ENCODE measurements at places on chromosomes 4 and X.
A peak's percentile ranks its signal among the peaks of the same experiment; 100 is the strongest.

GRCh38 chrX:54085666-54086065 lies 41.4 kb upstream of the PHF8 start:
- no peak for DNase-seq

DNA sequence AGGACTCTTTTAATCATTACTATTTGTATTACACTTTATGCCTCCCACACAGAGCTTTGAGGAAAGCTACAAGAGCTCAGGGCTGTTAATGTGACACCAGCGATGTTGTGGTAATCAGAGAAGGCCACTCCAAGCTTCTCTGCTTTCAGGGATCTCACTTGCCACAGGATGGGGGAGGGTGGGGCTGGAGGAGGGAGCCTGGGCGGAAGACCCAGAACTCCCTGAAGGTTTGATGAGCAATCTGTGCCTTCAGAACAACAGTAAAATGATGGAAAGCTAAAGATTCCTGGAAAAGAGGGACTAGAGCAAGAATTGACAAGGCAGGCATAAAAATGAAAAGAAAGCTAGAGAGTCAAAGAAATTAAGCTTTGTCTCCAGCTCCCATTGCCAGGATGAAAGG lies 75.6 kb downstream of the MAML3 start:
- no peak for DNase-seq

DNA sequence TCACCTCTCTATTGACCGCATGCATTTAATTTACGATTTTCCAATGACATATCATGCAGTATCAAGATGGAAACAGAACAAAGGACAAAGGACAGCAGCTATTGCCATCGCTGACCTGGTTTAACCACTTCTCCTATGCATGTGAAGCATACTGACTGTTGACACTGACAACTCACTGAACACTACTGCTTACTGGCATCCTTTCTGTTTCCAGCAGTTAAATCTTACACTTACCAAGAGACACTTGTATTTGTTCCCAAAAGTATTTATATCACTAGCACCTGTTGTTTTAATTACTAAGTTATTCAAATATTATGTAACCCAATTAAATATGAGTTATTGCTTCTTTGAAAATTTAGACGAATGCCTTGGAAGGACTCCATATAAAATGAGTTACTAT lies 176.7 kb downstream of the PDGFC start:
- no peak for DNase-seq

- no peak for DNase-seq
Measured at GRCh38 chr4:107858158-107858742, 33.5 kb downstream of the SGMS2 start.

- peak; percentile 81 for DNase-seq
Measured at GRCh38 chrX:24231131-24231540, 81.6 kb downstream of the ZFX start.

DNA sequence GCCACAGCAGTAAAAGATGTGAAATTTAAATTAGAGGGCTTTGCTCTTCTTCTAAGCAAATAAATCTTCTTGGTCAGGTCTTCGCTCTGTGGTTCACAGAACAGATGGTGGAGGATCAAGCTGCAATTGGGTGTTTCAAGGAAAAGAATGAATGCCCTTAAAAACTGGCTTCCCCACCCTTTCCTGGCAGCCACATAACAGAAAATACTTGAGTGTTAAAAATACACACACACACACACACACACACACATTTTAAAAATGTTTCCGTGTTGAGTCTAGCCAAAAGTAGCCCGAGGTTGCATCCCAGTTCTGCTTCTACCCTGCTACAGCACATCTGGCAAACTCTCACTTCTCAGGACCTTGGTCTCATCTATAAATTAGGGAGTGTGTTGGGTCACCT lies 56.7 kb upstream of the FGFBP2 start:
- peak; percentile 16 for DNase-seq

DNA sequence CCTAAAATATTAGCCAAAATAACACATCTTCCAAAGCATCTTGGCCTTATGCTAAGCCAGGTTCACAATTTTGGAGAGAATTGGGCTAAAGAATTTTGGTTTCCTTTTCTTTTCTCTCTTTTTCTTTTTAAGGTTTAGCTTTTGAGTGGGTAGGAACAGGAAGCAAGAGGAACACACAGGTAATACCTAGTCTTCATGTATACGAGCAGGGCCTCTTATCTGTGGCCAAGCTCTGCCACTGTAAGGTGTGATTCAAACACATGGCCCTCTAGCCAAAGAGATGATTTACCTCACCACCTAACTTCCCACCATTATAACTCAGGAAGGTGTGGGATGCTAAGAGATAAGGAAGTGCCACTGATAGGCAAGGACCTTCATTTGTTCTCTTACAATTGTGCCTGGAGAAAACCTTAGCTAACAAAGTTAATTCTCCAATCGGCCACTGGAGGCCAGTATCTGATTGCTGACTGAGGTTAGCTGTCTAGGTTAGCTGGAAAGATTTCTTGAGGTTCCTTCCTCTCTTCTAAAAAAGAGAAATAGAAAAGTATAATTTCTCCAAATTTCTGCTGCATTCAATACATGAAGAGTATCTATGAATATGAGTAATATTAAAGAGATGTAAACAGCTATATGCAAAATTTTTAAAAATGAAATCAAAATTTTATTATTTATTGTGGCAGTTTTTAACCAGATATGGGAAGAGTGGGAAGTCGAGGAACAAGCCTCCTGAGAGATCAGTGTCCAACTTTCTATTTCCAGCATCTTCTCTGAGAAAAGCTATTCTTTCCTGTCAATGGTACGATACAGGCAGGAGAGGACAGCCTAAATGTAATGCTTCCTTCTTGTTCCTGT lies 30.1 kb upstream of the BBS7 start:
- DNase-seq: peak; percentile 65

GRCh38 chr4:162804351-162804924 lies 362.3 kb downstream of the NAF1 start:
- DNase-seq: no peak

- no peak for DNase-seq
Measured at GRCh38 chr4:158739600-158739999, 16.4 kb upstream of the PPID start.

GRCh38 chr4:164997324-164997723 lies 19.9 kb upstream of the TRIM61 start:
- DNase-seq: peak; percentile 13

GRCh38 chrX:36867143-36867542 lies 141.0 kb upstream of the FAM47C start:
- DNase-seq: peak; percentile 17

DNA sequence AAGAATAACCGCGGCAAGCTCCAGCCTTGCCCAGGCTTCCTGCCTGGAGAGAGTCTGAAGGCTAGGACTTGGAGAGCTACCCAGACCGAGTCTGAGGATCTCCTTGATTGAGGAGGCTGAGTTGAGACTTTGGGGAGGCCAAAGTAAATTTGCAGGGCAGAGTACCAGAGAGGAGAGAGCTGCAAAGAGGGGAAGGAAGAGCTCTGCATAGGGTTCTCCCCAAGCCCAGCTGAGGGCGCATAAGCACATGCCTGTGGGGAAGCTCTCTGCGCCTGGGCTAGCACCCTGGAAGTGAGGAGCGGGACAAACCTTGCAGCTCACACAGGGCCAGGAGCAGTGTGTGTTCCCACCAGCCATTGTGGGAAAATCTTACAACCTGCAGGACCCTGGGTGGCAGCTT lies 56.1 kb downstream of the FAM193A start:
- no peak for DNase-seq

GRCh38 chr4:173917255-173917960 lies 366.1 kb downstream of the FBXO8 start:
- DNase-seq: peak; percentile 9

GRCh38 chr4:22842360-22843018 lies 149.8 kb downstream of the GBA3 start:
- no peak for DNase-seq

- DNase-seq: peak; percentile 55
Measured at GRCh38 chrX:3712051-3712869, 1.2 kb downstream of the PRKX start.

GRCh38 chr4:157803421-157803820 lies 369.4 kb downstream of the GASK1B start:
- DNase-seq: no peak

DNA sequence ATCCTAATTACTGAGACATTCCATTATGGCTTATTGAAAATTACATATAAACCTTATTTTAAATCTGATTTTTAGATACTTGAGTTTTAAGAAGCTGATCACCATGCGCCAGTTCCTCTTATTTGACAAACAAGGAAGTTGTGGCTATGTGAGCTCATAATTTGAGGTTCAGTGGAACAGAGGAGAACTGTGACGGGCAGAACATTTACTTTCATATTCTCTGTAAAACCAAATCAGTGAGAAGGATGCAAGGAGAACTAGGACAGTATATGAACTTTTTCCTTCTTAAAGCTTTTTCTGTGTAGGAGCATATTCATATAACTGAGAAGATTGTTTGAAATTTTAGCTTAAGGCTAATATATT lies 25.3 kb downstream of the STIM2 start:
- DNase-seq: no peak

- DNase-seq: peak; percentile 13
Measured at GRCh38 chr4:6461301-6462165, 10.9 kb downstream of the PPP2R2C start.

GRCh38 chrX:68692651-68693050 lies 45.2 kb downstream of the STARD8 start:
- DNase-seq: peak; percentile 58

- DNase-seq: no peak
Measured at GRCh38 chr4:176300036-176300435, 19.7 kb upstream of the SPCS3 start.

- DNase-seq: peak; percentile 33
Measured at GRCh38 chr4:23937173-23937572, 47.3 kb upstream of the PPARGC1A start.

DNA sequence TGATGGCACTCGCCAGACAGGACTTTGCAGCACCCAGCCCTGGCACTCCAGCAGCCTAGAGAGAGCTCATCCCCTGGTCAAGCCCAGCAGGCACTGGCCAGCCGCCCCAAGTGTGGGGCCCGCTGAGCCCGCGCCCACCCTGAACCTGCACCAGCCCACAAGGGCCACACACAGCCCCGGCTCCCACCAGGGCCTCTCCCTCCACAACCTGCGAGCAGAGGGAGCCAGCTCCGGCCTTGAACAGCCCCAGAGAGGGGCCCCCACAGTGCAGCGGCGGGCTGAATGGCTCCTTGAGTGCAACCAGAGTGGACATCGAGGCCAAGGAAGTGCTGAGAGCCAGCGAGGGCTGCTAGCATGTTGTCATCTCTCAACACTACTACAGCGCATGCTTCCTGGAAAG lies 34.4 kb upstream of the DEFB131A start:
- DNase-seq: no peak

DNA sequence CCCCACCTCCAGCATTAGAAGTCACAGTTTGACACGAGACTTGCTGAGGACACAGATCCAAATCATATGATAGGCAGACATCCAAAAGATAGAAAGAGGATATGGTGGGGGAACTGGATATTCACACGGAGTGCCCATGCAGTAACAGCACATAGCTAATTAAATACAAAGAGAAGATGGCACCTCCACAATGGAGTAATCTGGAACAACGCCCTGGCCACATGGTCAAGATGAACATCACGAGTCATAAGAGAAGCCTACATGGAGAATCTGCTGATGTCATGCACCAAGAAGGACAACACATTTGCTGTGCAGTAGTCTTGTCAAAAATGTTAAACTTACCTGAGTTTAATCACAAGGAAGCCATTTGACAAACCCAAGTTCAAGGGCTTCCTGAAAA lies 10.1 kb upstream of the LOC101059915 start:
- no peak for DNase-seq

- no peak for DNase-seq
Measured at GRCh38 chrX:127577884-127578283, 474.3 kb downstream of the ACTRT1 start.

DNA sequence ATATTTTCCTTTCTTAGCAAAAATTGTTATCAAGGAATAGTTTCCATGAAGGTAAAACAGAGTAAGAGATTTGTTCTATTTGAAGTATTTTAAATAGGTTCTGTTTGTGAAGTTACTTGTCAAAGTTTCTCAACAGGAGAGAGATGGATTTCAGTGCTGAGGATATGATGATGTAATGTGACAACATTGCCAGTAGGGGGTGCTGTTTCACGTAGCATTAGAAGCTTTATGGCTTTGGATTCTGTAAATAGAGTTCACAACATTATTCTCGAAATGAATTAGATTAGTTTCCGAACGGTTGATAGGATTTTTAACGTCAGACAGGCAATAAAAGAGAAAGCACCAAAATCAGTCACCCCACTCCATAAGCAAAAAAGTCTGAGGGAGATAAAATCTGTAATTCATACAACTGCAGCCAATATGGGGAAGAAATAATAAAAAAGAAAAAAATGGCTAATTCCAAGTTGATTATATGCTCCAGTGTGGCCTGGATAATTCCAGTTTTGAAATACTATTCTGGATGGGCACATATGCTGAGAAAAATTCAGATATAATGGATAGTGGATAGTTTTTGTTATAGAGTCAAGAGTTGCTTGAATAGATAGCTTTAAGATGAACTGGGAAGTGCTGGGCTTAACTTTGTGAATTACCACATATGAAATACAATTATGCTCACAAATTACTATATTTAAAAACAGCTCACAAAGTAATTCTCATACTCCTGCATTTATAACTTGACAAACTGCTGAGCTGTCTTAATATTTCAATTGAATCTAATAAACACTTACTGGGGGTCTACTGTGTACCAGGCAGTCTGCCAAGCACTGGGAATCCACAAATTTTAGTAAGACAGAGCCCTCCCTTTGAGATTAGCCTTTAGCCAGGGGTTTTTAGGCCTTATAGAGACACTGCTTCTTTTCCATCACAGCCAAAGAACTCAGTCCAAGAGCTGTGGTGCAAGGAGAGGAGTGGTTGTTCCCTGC lies 109.1 kb downstream of the GPAT3 start:
- DNase-seq: peak; percentile 62

GRCh38 chr4:188551156-188551555 lies 411.9 kb downstream of the TRIML1 start:
- no peak for DNase-seq

- DNase-seq: peak; percentile 14
Measured at GRCh38 chr4:134754301-134755019, 552.9 kb upstream of the PABPC4L start.

DNA sequence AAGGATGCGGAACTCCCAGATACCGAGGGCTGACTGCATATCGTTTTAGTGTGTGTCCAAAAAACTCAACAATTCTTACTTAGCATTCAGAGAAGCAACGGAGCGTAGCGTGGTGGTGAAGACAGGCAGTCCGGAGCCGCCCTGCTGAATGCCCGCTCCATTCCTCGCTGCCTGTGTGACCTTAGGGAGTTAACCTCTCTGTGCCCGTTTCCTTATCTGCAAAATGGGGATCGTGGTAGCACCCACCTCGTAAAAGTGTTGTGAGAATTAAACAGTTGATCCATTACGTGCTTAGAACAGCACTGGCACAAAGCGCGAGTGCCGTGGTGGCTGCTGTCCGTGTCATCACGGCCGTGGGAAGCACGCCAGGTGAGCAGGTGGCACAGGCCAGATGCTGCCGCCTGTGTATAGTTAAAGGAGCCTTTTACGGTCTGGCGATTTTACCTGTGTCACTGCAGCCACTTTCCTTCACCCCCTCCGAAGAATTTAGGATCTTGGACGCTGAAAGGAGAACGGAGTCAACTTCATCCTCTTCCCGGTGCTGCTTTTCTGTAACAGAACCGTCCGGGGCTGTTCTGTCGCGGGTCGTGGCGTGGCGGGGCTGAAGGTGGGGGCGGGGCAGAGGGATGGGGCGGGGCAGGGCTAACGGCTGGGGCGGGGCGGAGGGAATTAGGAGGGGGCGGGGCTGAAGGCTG lies 885 bp downstream of the CCDC110 start:
- DNase-seq: peak; percentile 30

- no peak for DNase-seq
Measured at GRCh38 chr4:140092094-140092851, 61.7 kb downstream of the MAML3 start.

All from EH (cell line).